Lung microvascular endothelial cell (primary cell): ENCODE measurements at places on chromosomes 4 and X. TPM values are rescaled to one million over a fixed set of nuclear protein-coding genes. Genes with fewer than 3 reads are reported as not detected.

GRCh38 chrX:68669094-68669860, 21.8 kb downstream of the STARD8 start:
- no peak for DNase-seq

DNA sequence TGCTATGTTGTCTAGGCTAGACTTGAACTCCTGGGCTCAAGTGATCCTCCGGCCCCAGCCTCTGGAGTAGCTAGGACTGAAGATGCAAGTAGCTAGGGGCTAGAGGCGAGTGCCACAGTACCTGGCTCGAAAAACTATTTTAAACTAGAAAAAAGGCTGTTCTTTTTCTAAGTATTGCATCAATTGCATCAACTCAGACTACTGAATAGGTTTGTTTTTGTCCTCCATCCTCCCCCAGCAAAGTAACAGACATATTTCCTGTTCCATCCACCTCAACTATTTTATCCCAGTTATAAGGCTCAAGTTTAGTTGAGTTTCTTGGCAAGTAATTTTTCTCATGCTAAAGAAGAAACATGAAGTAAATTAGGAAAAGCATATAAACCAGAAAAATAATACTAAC, 4.1 kb downstream of the SH3RF1 start:
- no peak for DNase-seq

- DNase-seq, result no peak
Measured at GRCh38 chr4:185062606-185063005, 44.3 kb downstream of the HELT start.

DNA sequence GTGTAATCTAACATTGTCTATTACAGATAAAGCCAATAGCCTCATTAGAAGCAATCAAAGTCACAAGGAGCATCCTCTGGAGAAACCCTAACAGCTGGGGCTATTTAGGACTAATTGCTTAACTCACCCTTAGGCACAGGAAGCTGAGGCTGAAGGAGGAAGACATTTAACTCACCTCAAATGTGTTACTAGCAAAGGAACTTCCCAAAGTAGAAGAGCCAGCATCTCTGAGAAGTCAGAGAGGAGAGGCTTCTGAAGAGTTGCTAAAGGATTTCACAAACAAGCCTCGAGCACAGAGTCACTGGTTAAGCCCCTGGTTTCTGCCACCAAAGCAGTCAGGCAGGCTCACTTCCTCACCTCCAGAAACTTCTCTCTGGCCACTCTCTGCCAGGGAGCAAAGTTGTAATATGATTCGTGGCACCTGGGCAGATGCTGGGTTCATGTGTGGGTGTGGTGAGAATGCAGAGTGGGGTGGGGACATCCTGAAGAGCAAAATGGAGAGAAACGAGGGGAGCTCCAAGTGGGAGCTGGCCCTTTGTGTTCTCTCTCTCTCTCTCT, 201.3 kb downstream of the HS6ST2 start:
- DNase-seq, result no peak

DNA sequence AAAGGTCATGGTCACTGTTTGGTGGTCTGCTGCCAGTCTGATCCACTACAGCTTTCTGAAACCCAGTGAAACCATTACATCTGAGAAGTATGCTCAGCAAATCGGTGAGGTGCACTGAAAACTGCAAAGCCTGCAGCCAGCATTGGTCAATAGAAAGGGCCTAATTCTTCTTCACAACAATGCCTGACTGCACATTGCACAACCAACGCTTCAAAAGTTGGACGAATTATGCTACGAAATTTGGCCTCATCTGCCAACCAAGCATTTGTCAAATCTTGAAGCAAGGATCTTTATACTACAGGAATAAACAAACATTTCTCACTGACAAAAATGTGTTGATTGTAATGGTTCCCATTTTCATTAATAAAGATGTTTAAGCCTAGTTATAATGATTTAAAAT, 90.4 kb downstream of the EIF4E start:
- DNase-seq, result no peak

- DNase-seq, result no peak
Measured at GRCh38 chr4:825971-826330, at the start of gene CPLX1. CPLX1 (minus strand) TSS chr4:826129; CDS start chr4:824522, 1,607 bp downstream.

- DNase-seq, result peak; percentile 3
Measured at GRCh38 chr4:87188048-87188447, 32.4 kb downstream of the KLHL8 start.

- peak; percentile 73 for DNase-seq
Measured at GRCh38 chr4:149823769-149824221, 8.2 kb upstream of the IQCM start.

GRCh38 chrX:25048178-25048577, 32.4 kb upstream of the ARX start:
- DNase-seq, result no peak

GRCh38 chr4:146407669-146408084, 114.1 kb downstream of the SLC10A7 start:
- DNase-seq, result peak; percentile 95

DNA sequence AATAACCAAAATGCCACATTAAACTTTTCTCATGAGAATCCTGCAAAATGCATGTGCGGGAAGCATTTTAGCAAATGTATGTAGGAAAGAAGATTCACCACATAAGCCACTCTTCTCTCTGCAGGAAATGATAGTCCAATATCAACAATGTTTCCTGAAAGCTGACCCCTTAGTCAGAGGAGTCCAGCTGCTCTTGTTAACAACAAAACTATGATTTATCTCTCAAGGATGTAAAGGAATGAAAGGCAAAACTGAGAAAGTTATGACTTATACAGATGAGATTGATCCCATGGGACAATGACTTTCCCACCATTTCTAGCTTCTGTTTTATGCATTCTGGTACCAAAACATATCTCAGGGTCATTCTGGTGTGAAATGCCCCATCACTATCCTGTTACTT, 125.0 kb upstream of the EDNRA start:
- peak; percentile 93 for DNase-seq

- DNase-seq, result peak; percentile 87
Measured at GRCh38 chr4:38675146-38676121, 11.4 kb downstream of the KLF3 start.

DNA sequence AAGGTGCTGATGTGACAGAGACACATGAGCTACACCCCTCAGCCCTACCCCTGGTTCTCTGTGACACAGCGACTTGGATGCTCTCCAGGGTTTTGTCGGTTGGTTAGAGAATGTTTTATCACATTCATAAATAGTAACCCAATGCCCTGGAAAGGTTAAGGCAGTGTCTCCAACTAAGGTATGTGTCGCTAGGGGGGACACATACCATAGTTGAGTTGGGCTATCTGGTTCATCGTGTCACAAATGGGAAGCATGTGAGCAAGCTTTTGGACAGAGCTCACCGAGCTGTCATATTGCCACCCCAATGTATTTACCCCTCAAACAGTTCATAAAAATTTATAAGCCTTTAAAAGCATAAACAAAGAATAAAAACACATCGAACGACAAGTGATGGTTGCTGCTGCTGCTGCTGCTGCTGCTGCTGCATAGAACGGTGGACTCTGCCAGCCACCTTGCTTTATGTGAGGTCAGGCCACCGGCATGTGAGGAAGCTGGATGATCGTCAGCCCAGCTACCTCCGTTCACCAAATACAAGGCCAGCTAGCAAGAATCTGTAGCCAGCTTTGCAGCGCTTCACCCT, 55.9 kb downstream of the STOX2 start:
- DNase-seq, result no peak

The TRO gene
- total RNA-seq, result 1.1 and 3.8 TPM in 2 replicates

The NPFFR2 gene
- not detected in 2 replicates for total RNA-seq

The MAGEA10 gene
- total RNA-seq, result not detected in 2 replicates

The UVSSA gene
- total RNA-seq, result 1.7 and 3.6 TPM in 2 replicates

The NPNT gene
- under 0.01 TPM in 2 replicates for total RNA-seq
